A549 treated with Hydrocortisone at 1 μM for 4 hours (cell line): ENCODE measurements at places on chromosomes 6 and 20. TPM values are rescaled to one million over a fixed set of nuclear protein-coding genes. Genes with fewer than 3 reads are reported as not detected.

Gene TAAR1
- total RNA-seq, result not detected in 5 replicates

Gene SAMD3
- not detected in 5 replicates for total RNA-seq

Gene MYCT1
- total RNA-seq, result 0.02 to 0.07 TPM in 2 of 5 replicates, not detected in the others

Gene MYMX
- not detected in 5 replicates for total RNA-seq

Gene HDGFL1
- not detected in 5 replicates for total RNA-seq

Gene ATP6V1G2
- 0.46 to 0.93 TPM (median 0.67 TPM) in 5 replicates for total RNA-seq

Gene HCRTR2
- not detected in 5 replicates for total RNA-seq

Gene SCRT2
- 0.02 TPM in 1 of 5 replicates, not detected in the others for total RNA-seq

Gene SYCP2L
- total RNA-seq, result 1.3 to 4.0 TPM (median 2.4 TPM) in 5 replicates

Gene UNC5CL
- 0.49 to 0.76 TPM (median 0.52 TPM) in 5 replicates for total RNA-seq

Gene RAD21L1
- not detected in 5 replicates for total RNA-seq

Gene ZBTB46
- 0.71 to 1.0 TPM (median 0.81 TPM) in 5 replicates for total RNA-seq

Gene IFT52
- total RNA-seq, result 28.2 to 33.6 TPM (median 31.5 TPM) in 5 replicates

Gene GPSM3
- total RNA-seq, result 0.23 to 0.47 TPM (median 0.45 TPM) in 5 replicates

Gene STMND1
- total RNA-seq, result not detected in 5 replicates

Gene LY6G6C
- total RNA-seq, result 0.13 to 0.18 TPM in 2 of 5 replicates, not detected in the others

Gene KIF25
- 0.03 to 0.14 TPM (median 0.09 TPM) in 4 of 5 replicates, not detected in the other for total RNA-seq

Gene HLA-G
- not detected in 5 replicates for total RNA-seq

Gene MTFR2
- 10.9 to 14.8 TPM (median 12.3 TPM) in 5 replicates for total RNA-seq

Gene E2F1
- total RNA-seq, result 22.3 to 29.6 TPM (median 27.4 TPM) in 5 replicates

Gene SYCP2
- total RNA-seq, result 0.15 to 0.91 TPM (median 0.30 TPM) in 5 replicates

Gene ANGPT4
- 0.02 to 0.05 TPM (median 0.03 TPM) in 5 replicates for total RNA-seq

Gene TRDN
- not detected in 5 replicates for total RNA-seq

Gene MROH8
- 0.71 to 1.5 TPM (median 1.3 TPM) in 5 replicates for total RNA-seq

Gene CFAP206
- total RNA-seq, result 0.06 to 0.79 TPM (median 0.47 TPM) in 5 replicates

Gene SOX4
- 7.2 to 11.4 TPM (median 9.6 TPM) in 5 replicates for total RNA-seq

Gene BEND3
- total RNA-seq, result 3.0 to 4.2 TPM (median 3.1 TPM) in 5 replicates

Gene SPATS1
- total RNA-seq, result not detected in 5 replicates

Gene SLC4A11
- total RNA-seq, result 9.2 to 15.1 TPM (median 13.6 TPM) in 5 replicates

Gene IL17A
- total RNA-seq, result not detected in 5 replicates

Gene DEF6
- total RNA-seq, result 0.07 to 0.26 TPM (median 0.09 TPM) in 3 of 5 replicates, not detected in the others

Gene SPAG4
- 4.8 to 5.8 TPM (median 5.3 TPM) in 5 replicates for total RNA-seq

Gene BHLHE23
- not detected in 5 replicates for total RNA-seq

Gene TAGAP
- total RNA-seq, result not detected in 5 replicates

Gene PACSIN1
- 0.05 to 0.14 TPM (median 0.07 TPM) in 5 replicates for total RNA-seq

Gene BANF2
- total RNA-seq, result not detected in 5 replicates

Gene STX7
- total RNA-seq, result 17.8 to 26.8 TPM (median 22.9 TPM) in 5 replicates

Gene PLG
- total RNA-seq, result not detected in 5 replicates

Gene ROS1
- total RNA-seq, result 0.17 to 0.29 TPM (median 0.21 TPM) in 5 replicates

Gene NKX2-2
- total RNA-seq, result not detected in 5 replicates

Gene PERP
- total RNA-seq, result 72.2 to 78.3 TPM (median 77.8 TPM) in 5 replicates

Gene HSF2
- 3.9 to 7.4 TPM (median 7.1 TPM) in 5 replicates for total RNA-seq

Gene MUCL3
- total RNA-seq, result 0.07 to 0.15 TPM (median 0.12 TPM) in 5 replicates

Gene CDSN
- total RNA-seq, result 0.05 to 0.07 TPM in 2 of 5 replicates, not detected in the others

Gene FRK
- 1.1 to 1.7 TPM (median 1.2 TPM) in 5 replicates for total RNA-seq

Gene FOXQ1
- total RNA-seq, result 2.8 to 5.3 TPM (median 5.0 TPM) in 5 replicates

Gene CST5
- total RNA-seq, result not detected in 5 replicates

Gene OR2H1
- not detected in 5 replicates for total RNA-seq

Gene PRSS16
- 3.0 to 3.4 TPM (median 3.0 TPM) in 5 replicates for total RNA-seq

Gene TFAP2B
- total RNA-seq, result not detected in 5 replicates

Gene HLA-DQA2
- not detected in 5 replicates for total RNA-seq

Gene GDAP1L1
- total RNA-seq, result 0.16 TPM in 1 of 5 replicates, not detected in the others

Gene LPA
- 0.08 to 0.18 TPM (median 0.09 TPM) in 5 replicates for total RNA-seq

Gene IPCEF1
- total RNA-seq, result 0.03 to 0.15 TPM (median 0.15 TPM) in 5 replicates

Gene TMEM239
- total RNA-seq, result 0.03 to 0.07 TPM in 2 of 5 replicates, not detected in the others
